ENCODE measurements at places on chromosomes 16 and 17.
A peak's percentile ranks its signal among the peaks of the same experiment; 100 is the strongest.

DNA sequence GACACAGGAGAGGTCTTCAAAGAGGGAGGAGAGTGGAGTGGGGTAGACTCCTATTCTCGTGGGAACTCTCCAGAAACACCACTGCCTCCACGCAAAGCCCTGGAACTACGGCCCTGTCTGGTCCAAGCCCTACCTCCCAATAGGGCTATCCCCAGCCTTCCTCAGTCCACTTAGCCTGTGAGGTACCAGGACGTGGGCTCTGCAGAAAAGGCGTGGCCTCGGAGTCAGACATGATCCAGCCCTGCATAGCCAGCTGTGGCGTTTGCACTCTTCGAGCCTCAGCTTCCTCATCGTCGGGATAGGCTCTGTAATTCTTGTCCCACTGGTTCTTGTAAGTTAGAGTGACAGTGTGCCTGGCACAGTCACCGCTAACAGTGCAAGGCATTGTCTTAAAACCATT, 13.8 kb downstream of the ENDOV start:
- no peak for DNase-seq

DNA sequence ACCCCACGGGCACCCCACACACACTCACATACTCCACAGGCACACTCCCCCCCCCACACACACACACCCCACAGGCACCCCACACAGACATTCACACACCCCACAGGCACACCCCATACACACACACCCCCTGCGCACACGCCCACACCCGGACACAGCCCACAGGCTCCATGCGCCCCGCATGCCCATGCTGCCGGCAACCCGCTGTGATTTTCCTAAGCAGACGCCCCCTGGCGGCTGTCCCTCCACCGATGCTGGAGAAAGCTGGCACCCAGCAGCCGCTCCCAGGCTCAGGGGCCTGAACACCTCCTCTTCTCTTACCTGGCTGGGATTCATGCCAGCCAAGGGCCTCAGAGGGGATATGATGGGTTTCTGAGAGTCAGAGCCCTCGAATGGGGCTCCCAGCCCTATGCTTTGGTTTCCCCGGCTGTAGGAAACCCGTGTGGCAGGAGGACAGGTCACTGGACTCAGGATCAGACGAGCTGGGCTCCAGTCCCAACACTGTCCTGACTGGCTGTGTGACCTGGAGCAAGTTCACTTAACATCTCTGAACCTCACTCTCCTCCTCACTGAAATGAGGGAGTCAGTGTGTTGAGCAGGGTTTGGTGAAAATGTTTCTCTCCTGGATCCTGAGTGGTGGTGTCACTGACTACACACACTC, 19.6 kb upstream of the TNFRSF13B start:
- peak; percentile 76 for DNase-seq

DNA sequence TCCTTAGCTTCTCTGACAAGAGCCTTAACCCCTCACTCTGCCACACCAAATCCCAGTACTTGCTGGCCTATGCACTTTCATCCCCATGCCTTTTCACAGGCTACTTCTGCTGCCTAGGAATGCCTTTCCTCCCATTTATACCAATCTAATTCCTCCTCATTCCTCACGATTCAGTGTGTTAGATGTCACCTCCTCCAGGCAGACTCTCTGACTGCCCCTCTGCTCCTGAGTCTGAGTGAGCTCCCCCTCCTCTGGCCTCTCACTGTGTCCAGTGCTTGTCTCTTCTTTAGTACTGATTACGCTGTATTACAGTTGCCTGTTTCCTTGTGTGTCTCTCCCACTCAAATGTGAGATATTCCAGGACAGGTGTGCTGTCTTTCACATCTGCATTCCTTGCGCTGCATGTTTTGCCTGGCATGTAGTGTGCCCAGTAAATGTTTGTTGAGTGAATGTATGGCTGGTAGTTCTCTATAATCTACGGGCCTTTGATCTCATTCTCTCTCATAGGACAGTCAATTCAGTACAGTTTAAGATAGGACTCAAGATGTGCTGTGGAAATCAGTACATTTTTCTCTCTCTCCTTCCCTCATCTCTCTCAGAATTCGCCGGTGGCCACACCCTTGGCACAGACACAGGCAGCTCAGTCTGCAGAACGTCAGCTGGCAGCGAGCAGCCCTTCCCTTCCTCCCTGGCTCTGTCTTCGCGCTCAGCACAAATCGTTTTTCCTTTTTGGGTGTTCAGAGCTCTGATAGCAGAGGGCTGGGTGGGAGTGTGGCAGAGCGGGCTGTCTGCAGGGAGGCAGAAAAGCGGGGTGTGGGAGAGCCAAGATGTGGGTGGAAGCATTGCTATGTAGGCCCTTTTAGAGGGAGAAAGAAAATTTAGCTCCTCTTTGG, 18.5 kb downstream of the ARL4D start:
- DNase-seq = no peak

DNA sequence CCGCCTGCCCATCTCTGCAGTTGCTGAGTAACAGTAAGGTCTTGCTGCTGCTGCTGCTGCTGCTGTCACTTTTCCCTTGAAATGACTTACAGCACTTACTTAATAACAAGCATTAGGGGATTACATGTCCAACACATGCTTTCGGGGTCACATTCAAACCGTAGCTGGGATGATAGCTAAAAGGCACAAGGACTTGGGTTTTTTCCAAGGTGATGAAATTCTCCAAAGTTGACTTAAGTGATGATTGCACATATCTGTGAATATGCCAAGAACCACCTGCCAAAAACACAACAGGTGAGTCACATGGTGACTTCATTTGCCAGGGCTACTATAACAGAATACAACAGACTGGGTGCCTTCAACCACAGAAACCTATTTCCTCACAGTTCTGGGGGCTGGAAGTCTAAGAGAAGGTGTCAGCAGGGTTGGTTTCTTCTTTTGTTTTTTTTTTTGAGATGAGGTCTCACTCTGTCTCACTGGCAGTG, 121.9 kb upstream of the TNRC6C start:
- peak; percentile 27 for DNase-seq

GRCh38 chr16:88781140-88782077, 3.6 kb downstream of the PIEZO1 start:
- DNase-seq = peak; percentile 97

- peak; percentile 77 for DNase-seq
These were observed 4.3 kb downstream of the MYO1C start for GRCh38 chr17:1487939-1488825.

- DNase-seq = peak; percentile 97
These were observed 5.4 kb upstream of the NFATC3 start for GRCh38 chr16:68079626-68080344.

DNA sequence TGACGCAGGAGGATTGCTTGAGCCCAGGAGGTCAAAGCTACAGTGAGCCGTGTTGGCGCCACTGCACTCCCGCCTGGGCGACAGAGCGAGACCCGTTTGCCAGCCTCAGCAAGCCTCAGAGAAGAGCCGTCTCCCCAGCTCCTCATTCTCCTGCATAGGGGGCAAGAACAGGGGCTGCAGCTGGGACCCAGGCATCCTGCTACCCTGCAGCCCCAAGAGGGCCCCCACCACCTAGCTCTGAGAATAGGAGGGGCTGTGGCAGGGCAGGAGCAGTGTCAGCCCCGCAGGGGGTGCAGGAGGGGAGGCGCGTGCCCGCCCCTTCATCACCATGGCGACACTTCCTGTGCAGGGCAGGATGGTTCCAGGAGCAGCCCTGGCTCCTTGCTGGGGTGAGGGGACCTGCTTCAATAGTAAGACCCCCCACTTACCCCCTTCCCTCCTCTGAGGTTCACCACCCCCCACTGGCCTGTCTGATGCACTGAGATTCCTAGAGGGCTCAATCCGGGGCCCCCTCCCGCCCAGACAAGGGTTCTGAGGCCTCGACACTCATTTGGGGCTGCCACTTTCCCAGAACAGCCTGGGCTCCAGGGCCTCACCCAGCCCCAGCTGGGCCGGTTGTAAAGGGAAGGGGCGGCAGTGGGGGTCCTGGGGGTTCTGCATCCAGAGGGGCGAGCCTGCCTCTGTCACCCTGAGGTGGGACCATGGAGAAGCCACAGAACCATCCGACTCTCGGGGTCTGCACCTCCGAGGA, 20.2 kb downstream of the VASN start:
- DNase-seq = no peak

DNA sequence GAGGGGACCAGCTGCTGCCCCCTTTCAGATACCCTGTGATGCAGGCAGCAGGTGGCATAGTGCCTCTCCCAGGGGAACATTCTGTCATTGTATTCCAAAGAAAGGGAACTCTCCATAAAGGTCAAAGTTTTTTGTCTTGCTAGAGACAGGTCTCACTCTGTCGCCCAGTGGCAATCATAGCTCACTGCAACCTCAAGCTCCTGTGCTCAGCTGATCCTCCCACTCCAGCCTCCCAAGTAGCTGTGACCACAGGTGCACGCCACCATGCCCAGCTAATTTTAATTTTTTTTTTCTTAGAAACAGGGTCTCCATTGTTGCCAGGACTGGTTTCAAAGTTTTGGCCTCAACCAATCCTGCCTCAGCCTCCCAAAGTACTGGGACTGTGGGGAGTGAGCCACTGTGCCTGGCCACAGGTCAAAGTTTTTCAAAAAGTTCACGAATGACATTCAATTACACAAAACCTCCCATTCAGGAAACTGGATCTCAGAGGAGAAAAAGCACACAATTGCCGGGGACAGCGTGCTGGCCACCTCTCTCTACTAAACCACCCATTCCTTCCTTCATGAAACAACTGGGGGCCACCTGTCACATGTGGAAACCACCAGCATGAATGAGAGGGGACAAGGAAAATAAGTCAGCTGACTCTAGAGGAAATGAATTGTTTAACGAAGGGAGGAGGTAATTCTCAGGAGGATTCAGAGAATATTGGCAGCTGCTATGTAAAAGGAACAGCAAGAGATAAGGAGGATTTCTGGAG, 80.0 kb downstream of the MARCHF10 start:
- no peak for DNase-seq

- DNase-seq = no peak
These were observed 5.9 kb downstream of the ADAD2 start for GRCh38 chr16:84196727-84197394.

- no peak for DNase-seq
These were observed 1.3 kb downstream of the MT1X start for GRCh38 chr16:56683424-56684172.

DNA sequence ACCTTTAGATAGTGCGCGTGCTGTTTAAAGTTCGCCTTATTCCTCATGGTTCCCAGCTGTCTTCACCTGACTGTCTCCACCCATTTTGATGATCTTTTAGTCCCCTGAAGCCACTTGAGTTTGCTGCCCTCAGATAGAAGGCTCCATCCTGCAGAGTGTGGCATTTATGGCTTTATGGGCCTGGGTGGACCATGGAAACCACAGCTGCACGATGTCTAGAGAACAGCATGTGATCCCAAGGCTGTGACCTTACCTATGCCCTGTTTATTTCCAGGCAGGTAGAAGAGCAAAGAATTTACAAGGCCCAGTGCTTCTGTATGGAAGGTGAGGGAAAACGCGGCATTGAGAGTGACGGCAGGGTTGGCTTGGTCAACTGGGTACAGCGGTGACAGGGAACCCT, 356.9 kb downstream of the SLC39A11 start:
- DNase-seq = no peak

- peak; percentile 69 for DNase-seq
These were observed at the start of gene CCL17 for GRCh38 chr16:57403965-57404817. Gene CCL17 (plus strand): TSS chr16:57404767. CDS start chr16:57413933, 9,166 bp downstream.

DNA sequence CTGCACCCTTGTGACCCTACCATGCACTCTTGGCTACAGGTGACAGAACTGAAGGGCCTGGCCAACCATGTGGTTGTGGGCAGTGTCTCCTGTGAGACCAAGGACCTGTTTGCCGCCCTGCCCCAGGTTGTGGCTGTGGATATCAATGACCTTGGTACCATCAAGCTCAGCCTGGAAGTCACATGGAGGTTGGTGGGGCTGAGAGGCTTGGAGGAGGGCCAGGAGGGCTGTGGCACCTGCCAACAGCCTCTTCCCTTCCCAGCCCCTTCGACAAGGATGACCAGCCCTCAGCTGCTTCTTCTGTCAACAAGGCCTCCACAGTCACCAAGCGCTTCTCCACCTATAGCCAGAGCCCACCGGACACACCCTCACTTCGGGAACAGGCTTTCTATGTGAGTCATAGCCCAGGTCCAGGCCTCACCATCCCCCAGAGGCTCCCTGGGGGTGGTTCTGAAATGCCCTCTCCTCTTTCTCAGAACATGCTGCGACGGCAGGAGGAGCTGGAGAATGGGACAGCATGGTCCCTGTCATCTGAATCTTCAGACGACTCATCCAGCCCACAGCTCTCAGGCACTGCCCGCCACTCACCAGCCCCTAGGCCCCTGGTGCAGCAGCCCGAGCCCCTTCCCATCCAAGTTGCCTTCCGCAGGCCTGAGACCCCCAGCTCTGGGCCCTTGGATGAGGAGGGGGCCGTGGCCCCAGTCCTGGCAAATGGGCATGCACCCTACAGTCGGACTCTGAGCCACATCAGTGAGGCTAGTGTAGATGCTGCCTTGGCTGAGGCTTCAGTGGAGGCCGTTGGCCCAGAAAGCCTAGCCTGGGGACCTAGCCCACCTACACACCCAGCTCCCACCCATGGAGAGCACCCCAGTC, 13.0 kb downstream of the RIPOR1 start:
- DNase-seq = no peak

DNA sequence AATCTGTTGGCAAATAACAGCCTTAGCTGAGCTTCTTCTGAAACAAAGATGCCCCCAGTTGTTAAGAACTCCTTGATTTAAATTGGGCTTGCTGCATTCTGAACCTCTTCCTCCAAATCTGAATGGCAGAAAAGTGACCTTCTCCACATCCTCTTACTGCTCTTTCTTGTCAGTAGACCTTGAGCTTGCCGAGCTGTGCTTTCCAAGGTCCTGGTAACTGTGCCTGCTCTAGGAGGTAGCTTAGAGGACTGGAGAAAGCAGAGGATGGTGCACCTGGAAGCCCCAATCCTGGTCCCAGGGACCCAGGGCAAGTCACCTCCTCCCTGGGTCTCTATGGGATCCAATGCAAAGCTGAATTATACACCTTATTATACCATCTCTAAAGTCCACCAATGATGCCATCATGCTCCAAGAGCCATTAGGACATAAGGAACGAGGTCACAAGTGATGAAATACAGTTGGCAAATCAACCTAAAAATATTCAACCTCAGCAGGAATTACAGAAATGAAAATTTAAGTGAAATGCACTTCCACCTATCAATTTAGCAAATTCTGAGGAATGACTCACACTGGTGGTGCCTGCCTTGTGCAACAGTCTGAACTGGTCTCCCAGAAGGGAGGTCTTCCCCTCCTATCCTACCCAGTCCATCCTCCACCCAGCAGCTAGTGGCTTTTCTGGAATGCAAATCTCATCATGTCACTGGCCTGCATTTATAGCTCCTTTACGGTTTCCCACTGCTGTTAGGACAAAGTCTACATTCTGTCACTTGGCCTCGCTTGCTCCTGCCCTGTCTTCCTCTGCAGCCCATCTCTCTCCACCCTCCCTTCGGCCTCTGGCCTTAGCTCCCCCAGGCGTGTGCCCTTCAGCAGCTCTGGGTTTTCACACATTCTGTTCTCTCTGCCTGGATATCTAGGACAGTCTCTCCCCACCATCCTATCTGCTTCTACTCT, 36.6 kb downstream of the TOM1L2 start:
- peak; percentile 96 for DNase-seq

DNA sequence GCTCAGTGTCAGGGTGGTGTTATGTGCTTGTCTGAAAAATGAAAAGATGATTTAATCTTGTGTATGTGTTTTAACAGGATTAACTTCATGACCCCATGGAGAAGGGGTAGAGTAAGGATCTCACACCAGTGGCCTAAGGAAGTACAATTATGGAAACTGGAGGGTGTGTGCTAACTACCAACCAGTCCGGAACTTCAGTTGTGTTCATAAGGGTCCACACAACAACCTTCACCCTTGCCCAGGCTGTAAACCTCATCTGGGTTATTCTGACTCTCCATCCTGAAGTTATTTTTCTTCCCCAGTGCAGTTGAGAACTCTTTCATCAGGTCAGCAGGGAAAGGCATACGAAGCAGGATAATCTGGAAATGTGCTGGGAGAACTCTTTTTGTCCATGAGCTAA, 158.9 kb downstream of the MAP2K6 start:
- no peak for DNase-seq

- no peak for DNase-seq
These were observed 827 bp downstream of the CDK10 start for GRCh38 chr16:89687092-89687940.

Measured in inflammatory macrophage (primary cell).